ENCODE measurements at places on chromosomes 5 and 9.

DNA sequence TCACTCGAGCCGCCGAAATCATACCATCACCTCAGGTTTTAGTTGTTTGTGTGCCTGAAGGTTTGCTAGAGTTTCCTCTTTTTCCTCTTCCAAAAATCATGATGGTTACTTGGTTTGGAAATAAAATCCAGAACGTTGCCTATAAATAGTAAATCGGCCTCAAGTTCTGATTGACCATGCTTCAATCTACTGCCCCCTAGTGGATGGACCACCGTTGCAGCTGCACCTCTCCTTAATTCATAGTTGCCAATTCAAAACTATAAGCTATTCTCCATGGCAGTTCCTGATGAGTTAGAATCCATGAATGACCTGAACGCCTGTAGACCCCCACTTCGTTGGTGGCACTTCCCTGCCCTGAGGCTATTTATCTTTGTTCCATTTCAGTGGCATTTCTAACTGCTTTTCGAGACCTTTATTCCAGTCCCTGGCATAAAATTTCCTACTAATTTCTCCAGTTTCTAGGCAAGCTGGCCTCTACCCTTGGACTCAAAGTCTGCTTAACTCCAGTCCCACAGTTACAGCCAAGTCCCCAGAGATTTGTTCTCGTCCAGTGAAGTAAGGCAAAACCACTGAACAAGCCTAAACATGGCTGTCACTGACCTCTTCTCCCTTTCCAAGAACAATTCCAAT lies 422.6 kb downstream of the EFNA5 start:
- DNase-seq, result peak; percentile 74

DNA sequence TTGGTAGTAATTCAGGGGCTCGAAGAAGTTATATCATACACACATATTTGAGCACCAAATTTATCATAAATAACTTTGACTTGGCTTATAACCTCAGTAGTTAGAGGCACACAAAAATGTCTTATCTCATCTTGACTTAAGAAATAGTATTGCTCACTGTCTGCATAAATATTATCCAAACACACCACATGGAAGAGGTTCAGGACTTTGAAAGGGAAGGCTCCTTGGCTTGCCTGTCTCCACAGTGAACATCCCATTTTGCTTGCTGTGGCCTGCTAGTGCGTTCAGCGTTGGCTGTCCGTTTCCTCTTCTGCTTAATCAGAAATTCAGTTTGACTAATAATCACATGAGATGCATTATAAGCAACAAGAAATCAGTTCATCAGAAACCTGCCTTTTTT lies 13.9 kb downstream of the GRXCR2 start:
- DNase-seq, result no peak

DNA sequence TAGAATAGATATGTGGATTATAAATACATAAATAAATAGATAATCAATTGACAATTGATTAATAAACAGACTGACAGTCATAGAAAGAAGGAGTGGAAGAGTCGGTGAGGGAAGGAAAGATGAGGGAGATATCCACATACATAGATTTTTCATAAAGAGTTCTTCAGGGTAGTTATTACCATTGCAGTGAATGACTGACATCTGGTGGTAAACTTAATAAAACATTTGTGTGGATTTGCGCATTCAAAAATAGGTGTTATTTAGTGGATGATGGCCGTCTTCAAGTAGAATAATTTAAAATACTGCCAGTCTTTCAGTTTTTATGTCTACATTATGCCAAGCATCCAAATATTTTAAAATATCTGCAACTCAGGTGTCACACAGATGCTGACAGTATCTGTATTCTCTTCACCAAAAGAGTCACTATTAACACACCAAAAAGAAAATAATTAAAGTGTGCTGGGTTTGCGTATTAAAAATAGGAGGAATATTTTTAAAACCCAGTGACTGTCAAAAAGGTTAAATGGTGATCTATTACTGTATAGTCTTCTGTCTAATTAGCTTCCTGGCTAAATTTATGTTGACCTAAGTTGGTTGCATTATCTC lies 78.8 kb downstream of the GIN1 start:
- DNase-seq, result no peak

DNA sequence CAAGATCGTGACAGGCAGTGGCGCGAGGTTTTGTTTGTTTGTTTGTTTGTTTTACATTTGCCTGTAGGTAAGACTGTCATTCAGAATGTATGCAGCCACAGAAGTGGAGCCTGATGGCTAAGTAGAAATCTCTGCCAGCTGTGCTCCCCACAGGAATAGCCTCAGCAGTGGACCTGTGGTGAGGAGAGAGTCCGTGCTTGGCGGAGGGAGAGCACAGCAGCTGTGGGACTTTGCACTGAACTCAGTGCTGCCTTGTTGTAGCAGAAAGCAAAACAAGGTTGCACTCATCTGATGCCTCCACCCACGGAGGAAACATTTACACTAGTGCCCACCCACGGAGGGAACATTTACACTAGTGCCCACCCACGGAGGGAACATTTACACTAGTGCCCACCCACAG lies 4.4 kb upstream of the ZNF782 start:
- no peak for DNase-seq

DNA sequence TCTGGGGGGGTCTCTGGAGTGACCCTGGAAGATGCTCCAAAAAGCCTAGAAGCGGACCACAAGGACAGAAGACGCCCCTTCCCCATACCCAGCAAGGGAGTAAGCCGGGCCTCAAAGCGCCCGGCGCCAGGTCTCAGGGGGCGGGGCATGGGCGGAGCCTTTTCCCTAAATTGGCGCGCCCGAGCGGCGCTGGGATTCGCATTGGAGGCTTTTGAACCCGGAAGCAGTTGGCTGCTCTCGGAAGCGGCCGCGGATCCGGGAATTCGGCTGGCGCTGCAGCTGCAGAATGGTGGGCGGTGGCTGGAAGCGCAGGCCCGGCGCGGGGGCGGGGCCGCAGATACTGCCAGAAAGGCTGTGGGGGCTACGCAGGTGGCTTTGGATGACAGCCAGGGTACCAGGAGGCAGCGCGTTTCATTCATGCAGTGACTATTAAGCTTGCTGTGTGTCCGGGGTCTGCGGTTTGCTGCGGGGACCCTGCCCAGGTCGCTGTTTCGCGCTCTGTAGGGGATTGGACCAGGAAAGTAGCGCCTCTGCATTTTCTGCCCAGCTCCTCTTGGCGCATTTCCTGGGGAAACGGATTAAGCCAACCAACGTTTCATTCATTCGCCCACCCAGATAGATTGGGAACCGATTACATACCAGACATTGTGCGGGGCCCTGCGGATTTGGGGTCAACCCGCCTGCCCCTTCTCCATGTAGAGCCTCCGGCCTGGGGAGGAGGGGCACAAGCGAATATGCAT lies 83.0 kb upstream of the FREM1 start:
- peak; percentile 93 for DNase-seq

DNA sequence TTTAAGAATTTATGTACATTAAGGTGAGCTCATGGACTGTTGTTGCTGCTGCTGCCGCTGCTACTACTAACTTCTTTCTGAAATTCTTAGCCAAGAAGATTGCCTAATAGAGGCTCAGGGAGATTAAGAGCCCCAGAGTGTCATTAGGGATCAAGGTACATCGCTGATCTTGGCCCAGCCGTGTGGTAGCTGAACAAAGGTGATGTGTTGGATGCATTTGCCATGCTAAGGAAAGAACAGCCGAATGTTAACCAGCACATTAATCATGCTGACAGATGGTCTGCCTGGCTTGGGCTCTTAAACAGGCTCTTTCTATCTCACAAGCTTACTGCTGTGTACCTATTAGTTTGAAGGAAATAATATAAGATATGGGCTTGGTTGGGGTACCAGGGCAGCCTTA lies 137.1 kb downstream of the KCTD16 start:
- DNase-seq, result no peak

DNA sequence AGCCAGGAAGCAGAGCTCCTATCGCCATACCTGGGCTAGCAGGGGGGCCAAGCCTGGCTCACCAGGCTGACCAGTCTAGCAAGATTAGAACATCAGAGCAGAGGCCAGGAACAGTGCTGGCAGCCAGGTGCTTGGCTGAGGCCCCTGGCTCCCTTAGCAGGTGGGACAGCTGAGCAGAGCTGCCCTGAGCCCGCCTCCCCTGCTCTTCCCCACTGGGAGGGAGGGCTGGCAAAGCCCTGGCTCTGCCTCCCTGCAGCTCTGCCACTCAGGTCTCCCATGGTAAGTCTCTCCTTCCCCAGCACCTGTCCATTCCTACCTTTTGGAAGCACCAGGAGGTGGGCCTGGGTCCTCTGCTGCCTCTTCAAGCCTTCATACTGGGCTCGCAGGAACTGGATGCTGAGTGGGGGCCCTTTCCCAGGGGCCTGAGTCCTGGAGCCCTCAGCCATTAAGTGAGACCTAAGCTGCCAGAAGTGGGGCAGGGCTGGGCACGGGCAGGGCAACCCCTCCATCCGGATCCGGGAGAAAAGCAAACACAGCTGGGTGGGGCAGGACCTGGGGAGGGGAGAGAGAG lies 803 bp downstream of the C9orf152 start:
- DNase-seq, result no peak

GRCh38 chr9:134278974-134279640 lies 47.1 kb upstream of the RXRA start:
- no peak for DNase-seq

GRCh38 chr5:93320920-93321445 lies 260.0 kb downstream of the NR2F1-AS1 start:
- no peak for DNase-seq

- peak; percentile 77 for DNase-seq
Observed at GRCh38 chr9:134644725-134645606, 3.4 kb downstream of the COL5A1 start.

GRCh38 chr5:7396713-7397454 lies 946 bp downstream of the ADCY2 start:
- DNase-seq, result no peak

- DNase-seq, result no peak
Observed at GRCh38 chr5:76547242-76547890, 75.8 kb downstream of the F2RL2 start.

DNA sequence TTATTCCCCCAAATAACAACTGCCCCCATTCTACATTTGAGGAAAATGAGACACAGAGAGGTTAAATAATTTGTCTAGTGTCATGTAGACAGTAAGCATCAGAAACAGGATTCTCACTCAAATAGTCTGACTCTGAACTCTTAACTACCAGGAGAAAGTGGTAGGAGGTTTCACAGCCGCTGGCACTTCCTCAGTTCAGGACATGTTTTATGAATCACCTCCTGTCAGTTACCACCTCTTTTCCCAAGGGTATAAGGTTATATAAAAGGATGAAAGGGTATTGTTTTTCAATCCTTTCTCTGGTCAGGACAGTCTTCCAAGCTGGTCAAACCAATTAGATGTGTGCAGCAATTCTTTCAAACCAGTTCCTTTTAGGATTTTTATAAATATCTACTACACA lies 52.1 kb downstream of the TSSK1B start:
- DNase-seq, result no peak

GRCh38 chr9:134602547-134603362 lies 38.8 kb upstream of the COL5A1 start:
- DNase-seq, result peak; percentile 69

GRCh38 chr5:91264311-91265051 lies 118.6 kb downstream of the ARRDC3 start:
- DNase-seq, result no peak

GRCh38 chr5:176985516-176985915 lies 21.1 kb downstream of the UIMC1 start:
- DNase-seq, result no peak

DNA sequence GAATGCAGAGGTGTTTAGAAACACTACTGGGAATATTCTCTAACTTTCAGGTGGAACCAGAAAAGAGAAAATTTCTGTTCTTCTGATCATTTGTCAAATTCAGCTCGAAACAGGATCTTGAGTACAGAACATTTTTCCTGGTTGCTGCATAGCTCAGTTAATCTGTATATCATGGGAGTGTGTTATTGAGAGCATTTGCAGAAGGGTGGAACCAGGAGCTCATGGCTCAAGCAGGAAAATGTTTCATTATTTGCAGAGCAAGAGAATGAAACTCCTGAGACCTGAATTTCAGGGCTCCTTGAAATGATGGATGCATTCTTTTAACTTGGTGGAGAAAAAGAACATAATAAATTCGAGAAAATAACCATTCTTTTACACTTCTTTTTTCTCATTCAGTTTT lies 97.9 kb downstream of the AOPEP start:
- no peak for DNase-seq

DNA sequence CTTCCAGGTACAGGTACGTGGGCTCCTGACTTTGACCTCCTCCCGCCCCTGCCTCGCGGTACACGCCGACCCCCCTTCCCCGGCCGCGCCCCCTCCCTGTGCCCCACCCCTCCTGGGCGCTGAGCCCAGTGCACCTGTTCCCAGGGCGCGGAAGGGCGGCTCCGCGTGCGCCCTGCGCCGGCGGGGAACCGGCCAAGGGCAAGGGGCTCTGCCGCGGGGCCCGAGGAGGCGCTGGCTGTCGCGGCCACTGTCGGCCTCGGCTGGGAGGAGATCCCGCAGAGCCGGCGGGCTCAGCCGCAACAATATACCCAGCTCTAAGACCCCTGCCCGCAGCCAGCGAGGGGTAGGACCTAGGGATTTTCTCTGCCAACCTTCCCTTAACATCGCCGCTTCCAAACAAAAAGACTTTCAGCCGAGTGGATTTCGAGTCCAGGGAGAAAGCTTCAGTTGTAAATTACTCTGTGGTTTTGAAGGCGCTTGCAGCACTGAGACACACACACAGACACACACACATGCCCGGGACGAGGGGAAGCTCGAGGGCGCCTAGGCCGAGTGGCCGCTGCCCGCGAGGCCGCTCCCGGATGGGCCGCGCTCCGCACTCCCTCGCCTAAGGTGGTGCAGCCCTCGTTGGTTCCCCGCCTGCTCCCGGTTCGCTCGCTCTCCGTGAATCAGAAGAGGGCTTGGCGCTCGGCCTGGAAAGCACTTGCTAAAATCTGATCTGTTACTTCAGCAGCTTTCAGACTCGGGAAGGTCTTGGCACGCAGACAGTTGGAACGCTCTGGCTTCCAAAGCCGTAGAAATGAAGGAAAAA lies 1.2 kb downstream of the FGF18 start:
- DNase-seq, result peak; percentile 91

DNA sequence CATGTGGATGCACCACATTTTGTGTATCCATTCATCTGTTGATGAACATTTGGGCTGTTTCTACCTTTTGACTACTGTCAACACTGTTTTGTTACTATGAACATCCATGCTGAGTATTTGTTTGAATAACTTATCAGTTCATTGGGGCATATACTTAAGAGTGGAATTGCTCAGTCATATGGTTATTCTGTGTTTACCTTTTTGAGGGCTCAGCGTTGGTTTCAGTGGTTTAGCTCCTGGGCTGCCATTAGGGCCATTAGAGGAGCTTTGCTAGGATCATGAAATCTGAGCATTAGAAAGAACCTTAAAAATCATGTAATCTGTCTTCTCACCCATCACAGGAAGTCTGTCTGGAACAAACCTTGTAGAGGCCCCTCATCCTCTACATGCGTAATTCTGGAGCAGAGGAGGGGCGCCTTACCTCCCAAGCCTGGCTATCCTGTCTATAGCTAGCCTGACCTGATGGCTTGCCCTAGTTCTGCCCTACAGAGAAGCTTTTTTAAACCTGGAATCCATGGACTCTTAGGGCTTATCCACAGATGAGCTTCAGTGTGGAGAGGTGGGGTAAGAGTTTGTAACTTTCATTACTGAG lies 92.9 kb downstream of the PDZD2 start:
- DNase-seq, result no peak

- peak; percentile 81 for DNase-seq
Observed at GRCh38 chr9:137277329-137278041, at the start of gene TOR4A. Gene TOR4A, plus strand, starts transcription at chr9:137277726. Its CDS starts 964 bp downstream, at chr9:137278690.

- DNase-seq, result no peak
Observed at GRCh38 chr5:14097998-14098471, 45.1 kb upstream of the TRIO start.

GRCh38 chr5:88799938-88800535 lies 82.9 kb downstream of the MEF2C start:
- no peak for DNase-seq
